Chondrocyte (in vitro differentiated cells): ENCODE measurements at places on chromosomes 2 and 18. TPM values are rescaled to one million over a fixed set of nuclear protein-coding genes. Genes with fewer than 3 reads are reported as not detected.

DNA sequence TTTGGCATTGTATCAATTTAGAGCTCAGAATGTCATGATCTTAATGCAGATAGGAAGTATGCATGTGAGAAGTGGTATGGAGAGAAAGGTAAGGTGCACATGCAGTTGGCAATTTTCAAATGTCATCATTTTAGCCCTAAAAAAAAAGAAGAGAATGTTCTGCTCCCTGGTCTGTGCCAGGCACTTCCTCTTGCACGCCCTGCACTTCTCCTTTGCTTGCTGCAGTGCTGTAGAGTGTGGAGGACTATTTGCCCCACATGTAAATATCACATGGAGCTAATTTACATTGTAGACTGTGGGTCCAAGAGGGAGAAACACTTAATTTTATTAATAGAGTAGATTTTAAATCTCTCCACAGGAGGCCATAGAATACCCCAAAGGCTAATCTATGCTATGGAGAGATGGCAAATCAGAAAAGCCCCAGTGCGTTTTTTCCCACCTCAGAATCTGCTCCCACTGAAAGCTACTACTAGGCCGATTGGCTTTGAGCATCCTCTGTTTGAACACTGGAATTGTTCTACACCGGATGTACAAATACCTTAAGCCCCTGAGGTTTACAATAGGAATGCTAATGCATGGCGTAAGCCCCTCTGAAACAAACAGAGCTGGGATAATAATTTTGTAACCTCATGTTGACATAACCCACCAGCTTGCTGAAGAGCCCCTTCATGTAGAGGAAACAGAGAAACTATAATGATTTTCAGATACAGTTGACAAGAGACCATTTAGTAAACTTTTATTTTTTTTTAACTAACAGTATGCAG, 137.2 kb upstream of the KLHL14 start:
- no peak for DNase-seq

- no peak for DNase-seq
Measured at GRCh38 chr18:34880403-34880802, 160.8 kb upstream of the MAPRE2 start.

DNA sequence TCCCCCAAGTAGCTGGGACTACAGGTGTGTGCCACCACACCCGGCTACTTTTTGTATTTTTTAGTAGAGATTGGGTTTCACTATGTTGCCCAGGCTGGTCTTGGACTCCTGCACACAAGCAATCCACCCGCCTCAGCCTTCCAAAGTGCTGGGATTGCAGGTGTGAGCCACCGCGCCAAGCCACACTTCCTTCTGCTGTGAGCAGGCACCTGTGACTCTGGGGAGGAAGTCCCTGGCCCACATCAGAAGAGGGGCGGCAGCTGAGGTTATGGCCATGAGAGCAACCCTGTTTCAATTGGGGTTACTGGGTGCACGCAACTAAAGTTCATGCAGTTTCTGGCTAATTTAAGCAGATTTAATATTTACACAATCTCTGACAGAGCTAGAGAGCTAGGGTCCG, 91.0 kb downstream of the PLB1 start:
- DNase-seq, result no peak

DNA sequence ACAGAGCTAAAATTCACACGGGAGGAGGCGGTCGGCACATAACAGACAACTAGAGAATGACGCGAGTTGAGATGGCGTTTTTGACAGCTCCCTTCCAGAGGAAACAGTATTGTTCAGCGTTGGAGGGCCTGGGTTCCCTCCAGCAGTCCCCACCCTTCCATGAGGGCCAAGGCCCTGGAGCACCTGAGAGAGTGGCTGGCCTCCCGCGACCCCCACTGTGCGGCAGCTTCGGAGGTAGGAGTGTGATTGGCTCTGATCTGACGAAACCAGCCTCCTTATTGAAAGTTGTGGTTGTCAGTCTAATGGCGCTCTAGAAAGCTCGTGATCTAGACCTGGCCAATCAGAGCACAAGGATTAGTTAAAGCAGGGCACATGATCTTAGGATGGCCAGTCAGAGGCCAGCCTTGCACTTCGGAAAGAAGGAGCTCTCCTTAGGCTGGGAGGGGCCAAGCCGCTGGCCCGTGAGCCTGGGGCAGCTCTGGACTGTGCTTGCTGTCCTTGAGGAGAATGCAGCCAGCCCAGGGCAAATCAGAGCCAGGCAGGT, 104.5 kb upstream of the CELF4 start:
- no peak for DNase-seq

DNA sequence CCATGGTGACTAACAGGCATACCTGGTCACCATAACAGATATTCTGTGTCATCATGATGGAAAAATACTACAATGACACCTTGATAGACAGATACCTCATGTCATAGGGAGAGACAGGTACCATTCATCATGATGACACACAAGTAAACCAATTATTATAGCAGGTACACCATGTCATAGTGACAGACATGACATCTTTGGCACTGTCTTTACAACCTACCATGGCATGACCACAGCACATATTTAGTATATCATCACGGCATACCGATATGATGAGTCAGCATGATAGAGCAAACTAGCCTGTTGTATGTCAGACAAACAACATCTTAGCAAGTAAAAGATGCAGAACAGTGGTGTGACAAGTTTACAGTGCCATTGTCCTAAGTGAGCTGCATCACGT, 101.3 kb upstream of the KLHL29 start:
- DNase-seq, result no peak

GRCh38 chr2:12155303-12156051, 409.0 kb downstream of the LPIN1 start:
- no peak for DNase-seq

DNA sequence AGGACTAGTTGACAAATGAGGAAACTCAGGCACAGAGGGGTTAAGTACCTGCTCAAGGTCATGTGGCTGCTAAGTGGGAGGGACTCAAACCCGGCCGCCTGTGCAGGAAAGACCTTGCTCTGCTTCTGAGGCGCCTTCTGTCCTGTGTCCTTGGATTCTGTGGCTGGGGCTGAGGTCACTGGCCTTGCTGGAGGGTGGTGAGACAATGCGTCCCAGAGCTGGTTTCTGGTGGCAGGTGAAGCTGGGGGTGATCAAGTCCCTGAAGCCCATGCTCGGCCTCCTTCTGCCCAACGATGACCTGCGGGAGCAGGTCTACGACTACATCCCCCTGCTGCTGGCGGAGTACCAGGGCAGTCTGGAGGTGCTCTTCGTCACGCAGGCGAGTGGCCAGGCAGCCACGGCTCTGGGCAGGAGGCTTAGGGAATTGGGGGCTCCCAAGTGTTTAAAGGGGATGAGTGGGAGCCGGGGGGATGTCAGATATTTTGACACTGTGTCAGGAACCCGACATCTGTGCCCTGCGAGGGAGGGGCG, 16.1 kb downstream of the MROH2A start:
- DNase-seq, result peak; percentile 86

DNA sequence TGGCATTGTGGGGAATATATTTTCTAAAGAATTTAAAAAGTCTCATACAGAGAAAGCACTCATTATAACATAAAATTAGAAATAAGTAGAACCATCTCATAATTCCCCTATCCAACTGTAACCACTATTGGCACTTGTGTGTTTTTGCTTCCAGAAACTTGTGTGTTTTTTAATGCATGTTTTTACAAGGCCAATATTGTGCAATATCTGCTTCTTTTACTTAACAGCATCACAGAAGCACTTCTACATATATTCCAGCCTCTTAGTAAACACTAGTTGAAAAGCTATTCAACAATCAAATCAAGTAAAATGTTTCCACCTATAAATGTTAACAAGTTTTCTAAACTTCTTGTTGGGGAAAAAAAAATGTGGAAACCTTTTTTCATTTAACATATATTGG, 132.7 kb downstream of the LRP2 start:
- DNase-seq, result no peak

DNA sequence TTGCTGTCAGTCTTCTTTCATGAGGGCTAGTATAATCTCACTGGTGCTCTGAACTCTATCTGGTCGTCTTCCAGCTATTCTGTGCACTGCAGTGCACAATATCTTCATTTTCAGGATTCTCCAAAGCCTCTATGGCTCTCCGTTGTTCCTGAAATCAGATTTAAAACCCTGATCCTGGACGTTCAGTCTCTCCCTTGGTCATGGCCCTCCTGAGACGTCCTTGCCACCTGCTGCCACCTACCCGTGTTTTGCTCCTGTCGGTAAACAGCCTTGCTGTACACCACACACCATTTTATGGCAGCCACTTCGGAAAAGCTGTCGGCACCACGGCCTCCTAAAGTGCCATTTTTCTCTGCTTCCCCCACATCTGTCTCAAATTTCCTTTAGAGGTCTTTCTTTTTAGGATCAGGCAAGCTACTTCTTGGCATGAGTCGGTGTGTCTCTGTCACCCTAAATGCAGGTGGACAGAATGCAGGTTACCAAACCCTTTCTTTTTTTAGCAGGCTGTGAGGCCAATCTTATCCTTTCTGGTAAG, 170.0 kb downstream of the HRH4 start:
- DNase-seq, result no peak

GRCh38 chr2:32376756-32377155, 19.9 kb downstream of the BIRC6 start:
- DNase-seq, result no peak

DNA sequence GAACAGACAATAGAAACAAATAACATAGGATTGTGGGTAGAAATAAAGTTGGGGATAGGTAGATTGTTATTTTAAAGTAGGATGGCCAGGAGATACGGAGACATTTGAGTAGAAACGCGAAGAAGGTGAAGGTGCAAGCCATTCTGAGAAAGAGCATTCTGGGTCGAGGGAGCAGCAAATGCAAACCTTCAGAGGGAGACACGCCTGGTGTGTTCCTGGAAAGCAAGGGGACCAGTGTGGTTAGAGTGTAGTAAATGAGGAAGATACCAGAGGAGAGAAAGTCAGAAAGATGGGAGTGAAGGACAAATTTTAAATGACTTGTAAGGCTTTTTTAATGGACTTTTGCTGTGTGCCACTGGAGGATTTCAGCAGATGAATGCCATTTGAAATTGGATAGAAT, 1.7 kb downstream of the CYP20A1 start:
- DNase-seq, result no peak

- no peak for DNase-seq
Measured at GRCh38 chr2:190432567-190433231, 24.5 kb downstream of the MFSD6 start.

DNA sequence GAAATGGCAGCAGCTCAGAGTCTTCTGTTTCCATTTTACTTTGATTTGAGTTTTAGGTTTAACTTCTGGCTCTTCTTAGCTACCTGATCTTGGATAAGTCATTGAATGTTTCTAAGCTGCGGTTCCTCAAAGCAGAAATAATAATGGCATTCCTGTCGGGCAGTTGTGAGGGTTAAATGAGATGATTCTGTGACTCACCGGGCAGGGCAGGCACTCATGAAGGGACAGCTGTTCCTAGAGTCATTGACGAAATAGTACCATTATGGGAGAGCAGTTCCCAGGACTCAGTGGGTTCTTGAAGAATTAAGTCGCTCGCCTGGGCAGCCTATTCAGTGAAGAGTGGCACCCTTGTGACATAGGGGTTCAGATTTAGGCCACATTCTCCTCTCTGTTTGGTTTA, 10.3 kb downstream of the TRIB2 start:
- DNase-seq, result no peak

- no peak for DNase-seq
Measured at GRCh38 chr2:133685636-133686215, 117.5 kb upstream of the NCKAP5 start.

GRCh38 chr2:22355816-22356433, 1029.1 kb upstream of the KLHL29 start:
- no peak for DNase-seq

DNA sequence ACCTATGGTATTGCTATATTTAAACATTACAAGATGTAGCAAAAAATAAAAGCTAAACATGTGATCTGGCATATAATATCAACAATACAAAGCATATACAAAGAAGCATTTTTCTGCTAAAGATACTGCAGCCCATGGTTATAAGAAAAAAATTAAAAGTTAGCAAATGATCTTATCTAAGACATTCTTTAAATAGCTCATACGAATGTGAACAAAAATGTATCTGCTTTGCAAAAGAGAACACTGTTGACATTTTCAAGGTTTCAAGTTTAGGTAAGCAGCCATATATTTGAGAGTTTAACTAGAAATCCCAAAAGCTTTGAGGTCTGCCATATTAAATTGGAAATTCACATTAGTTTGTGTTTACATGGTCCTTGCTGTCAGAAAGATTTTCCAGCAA, 301.0 kb upstream of the SLC39A10 start:
- DNase-seq, result no peak

DNA sequence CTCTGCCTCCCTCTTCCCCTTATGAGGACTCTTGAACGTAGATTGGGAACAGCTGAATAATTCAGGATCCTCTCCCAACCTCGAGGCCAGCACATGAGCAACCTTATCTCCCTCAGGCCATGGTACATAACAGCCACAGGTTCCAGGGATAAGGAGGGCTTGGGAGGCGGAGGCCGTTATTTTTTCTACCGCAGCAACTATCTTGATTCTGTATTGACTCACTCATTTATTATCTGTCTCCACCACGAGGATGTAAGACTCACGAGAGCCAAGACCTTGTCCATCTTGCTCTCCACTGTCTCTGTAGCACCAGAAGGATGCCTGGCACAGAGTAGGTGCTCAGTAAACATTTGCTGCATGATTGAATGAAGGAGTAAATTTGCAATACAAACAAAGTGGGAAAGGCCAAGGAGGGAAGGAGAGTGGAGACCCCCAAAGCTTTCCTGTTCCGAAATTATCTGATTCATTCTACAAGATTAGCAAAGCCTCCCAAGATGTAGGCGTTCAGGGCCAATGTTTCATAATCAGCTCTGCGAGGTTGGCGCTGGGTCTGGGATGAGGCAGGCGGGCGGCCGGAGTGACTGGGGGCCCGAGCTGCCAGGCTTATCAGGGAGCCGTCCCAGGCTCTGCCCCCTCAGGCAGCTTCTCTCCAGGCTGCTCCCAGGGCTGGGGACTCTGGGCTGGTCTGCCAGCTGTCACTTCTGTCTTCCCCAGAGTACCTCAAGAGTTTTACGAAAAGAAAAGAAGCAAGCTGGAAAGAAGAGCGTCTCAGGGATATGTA, 31.6 kb downstream of the INPP5D start:
- DNase-seq, result no peak

DNA sequence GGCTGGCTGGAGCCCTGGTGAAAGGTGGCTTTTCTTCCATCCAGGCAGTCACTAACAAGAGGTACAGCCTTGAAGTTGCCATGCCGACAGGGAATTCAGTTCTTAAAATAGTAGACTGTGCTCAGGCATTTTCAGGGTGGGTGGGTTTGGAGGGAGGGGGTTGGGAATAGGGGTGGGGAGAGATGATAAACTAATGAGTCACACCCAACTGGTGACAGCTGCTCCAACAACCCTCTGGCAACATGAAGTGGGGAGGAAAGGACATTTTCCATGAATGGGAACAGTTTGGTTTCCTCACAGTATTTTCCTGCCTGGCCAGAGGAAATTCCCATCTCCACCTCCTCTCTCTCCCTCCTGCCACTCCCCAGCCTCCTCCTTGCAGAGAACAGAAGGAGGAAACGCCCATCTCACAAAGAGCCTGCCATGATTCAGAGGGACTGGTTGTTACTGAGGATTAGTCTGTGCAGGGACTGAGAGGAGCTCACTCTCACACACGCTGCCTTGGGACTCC, 113.0 kb upstream of the SLC1A4 start:
- no peak for DNase-seq

GRCh38 chr18:2900684-2901422, 54.0 kb downstream of the EMILIN2 start:
- no peak for DNase-seq

GRCh38 chr2:236639461-236640235, 70.0 kb downstream of the ACKR3 start:
- no peak for DNase-seq

POTEC gene
- not detected in 3 replicates for total RNA-seq

STPG4 gene
- total RNA-seq, result 0.25 to 0.58 TPM (median 0.28 TPM) in 3 replicates

MEP1B gene
- total RNA-seq, result not detected in 3 replicates

SPAG16 gene
- total RNA-seq, result 18.7 to 22.8 TPM (median 20.4 TPM) in 3 replicates

UGT1A8 gene
- total RNA-seq, result not detected in 3 replicates

LRRTM1 gene
- total RNA-seq, result not detected in 3 replicates

BMP10 gene
- total RNA-seq, result not detected in 3 replicates
